ENCODE measurements at places on chromosomes 3 and 15.
A peak's percentile ranks its signal among the peaks of the same experiment; 100 is the strongest.

DNA sequence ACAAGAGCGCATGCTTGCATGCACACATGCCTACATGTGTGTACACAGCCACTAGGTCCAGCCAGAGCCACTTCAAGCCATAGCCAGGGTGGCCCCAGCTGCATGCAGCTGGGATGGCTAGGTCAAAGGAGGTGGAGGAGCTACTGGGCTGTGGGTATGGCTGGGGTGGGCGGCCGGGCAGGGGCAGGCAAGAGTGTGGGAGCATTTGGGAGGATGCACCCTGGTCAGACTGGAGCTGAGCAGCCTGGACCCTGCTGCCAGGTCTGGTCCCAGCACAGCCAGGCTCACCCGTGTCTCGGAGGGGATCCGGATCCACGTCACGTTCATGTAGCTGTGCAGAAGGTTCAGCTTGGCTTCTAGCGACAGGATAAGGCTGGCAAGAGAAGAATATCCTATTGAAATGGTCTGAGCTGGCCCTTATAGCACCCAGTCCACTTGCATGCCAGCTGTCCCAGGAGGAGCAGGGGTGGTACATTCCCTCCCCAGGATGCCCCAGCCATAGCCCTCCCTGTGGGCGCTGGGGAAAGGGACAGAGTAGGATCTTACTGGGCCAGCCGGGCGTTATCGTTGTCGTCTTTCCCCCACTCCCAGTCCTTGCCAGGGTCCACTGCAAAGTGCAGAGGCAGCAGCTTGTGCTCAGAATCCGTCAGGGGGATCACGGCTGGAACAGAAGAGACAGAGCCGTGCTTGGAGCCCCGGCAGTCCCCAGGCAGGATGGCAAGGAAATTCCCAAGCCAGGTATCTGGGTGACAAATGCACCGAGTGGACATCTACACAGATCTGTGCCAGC lies 160.5 kb downstream of the KLF13 start:
- DNase-seq = no peak

DNA sequence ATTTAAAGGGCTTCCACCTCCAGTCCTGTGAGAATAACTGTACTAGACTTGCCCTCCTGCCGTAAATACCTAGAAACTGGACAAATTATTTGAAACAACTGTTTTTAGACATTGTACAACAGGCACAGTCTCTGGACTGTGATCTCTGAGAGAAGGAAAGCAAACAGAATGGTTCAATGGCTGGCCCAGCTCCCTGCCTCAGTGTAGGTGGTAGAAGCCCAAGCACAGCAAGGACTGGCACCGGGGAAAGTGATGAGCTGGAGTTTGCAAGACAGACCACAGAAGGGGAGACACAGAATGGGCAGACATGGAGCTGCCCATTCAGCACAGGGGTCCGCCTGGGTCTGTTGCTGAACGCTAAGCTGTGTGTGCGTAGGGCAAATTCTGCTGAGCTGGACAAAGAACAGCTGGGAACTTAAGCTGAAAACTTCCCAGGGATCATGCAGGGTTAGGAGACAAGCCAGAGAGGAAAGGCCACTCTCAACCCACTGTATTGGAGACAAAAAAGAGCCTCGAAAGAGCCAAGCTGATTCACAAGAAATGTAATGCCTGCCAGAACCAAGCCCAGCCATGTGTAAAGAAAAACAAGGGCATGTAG lies 52.6 kb upstream of the SEC61A1 start:
- DNase-seq = no peak

- DNase-seq = no peak
Measured at GRCh38 chr3:189529889-189530471, 101.2 kb upstream of the TP63 start.

DNA sequence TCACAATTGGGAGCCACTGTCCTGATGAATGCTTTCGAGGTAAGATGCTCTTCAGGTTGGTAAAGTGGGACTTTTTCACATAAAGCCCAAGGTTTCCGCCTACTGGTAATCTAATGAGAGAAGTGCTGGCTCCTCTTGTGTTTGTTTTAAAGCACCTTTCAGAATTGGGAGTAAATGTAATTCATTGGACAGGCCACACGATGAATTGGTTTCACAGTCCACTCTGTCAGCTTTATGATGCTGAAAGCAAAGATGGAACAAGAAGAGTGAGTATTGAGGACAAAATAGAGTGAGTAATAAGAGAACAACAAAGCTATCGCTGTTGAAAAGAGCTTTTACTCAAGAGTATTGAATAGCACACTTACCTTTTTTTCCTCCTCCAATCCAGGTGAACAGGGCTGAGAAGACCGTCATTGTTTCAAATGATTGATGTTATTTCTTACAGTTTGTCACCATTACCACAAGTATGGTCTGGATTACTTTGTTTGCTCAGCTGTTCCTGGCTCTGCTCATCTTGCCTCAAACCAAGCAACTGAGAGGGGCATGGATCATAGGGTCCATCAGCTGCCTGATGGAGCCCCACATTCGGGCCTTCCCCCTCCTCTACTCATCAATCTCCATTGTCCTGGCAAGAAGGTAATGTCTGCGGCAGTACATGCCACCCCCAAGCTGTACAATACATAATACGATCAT lies 136.1 kb upstream of the CNTN4 start:
- peak; percentile 93 for DNase-seq

GRCh38 chr3:184561913-184562877 lies 610 bp downstream of the EPHB3 start:
- peak; percentile 49 for DNase-seq

DNA sequence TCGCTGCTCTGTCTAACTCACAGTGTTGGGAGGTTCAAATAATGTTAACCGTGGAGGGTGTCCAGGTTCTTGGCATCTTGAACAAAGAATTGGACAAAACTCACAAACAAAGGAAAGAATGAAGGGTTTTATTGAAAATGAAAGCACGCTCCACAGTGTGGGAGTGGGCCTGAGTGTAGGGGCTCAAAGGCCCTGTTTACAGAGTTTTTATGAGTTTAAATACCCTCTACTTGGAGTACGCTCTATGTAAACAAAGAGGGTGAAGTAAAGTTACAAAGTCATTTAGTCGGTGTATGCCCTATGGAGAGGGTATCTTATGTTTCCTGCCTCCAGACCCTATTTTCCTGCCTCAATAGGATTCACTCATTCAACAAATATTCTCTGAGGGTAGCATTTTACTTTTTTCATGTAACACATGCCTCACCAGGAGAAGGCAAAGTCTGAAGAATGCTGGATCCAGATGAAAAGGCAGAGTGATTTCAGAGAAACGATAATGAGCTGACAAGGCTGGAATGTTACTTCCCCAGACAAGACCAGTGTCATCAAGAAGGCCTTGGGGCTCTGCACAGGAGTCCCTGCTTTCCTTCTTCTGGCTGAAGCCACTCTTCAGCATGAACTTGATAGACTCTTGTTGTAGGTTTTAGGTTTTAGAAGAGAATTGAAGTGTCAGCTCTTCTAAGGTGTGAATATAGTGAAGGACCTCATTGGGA lies 163.6 kb downstream of the FAM43A start:
- no peak for DNase-seq

DNA sequence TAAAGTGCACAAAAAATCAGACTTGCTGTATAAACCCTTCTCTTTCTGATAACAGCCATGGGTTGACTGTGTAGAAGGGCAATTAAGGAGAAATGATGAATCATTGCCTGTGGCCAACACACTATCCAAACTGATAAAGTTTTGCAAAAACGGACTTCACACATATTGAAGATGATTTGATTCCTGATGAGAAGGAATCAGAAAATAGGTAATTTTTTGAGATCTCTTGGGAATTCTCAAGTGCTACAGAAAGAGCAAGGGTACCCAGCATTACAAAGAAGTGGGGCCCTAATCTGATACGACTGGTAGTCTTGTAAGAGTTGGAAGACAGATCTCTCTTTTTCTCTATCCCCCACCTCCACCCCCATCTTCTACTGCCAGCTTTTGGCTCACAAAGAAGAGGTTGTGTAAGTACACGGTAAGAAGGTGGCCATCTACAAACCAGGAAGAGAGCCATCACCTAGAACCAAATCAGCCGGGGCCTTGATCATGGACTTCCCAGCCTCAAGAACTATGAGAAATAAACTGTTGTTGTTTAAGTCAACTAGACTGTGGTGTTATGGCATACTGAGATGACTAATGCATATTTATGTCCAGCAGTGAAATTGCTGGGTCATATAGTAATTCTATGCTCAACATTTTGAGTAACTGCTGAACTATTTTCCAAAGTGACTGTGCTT lies 254.7 kb downstream of the EDEM1 start:
- DNase-seq = no peak

GRCh38 chr3:9951962-9952805 lies at the start of gene PRRT3:
TSS of gene PRRT3 (minus strand) at chr3:9952408. CDS start at chr3:9950115, 2,293 bp downstream.
- DNase-seq = peak; percentile 33

DNA sequence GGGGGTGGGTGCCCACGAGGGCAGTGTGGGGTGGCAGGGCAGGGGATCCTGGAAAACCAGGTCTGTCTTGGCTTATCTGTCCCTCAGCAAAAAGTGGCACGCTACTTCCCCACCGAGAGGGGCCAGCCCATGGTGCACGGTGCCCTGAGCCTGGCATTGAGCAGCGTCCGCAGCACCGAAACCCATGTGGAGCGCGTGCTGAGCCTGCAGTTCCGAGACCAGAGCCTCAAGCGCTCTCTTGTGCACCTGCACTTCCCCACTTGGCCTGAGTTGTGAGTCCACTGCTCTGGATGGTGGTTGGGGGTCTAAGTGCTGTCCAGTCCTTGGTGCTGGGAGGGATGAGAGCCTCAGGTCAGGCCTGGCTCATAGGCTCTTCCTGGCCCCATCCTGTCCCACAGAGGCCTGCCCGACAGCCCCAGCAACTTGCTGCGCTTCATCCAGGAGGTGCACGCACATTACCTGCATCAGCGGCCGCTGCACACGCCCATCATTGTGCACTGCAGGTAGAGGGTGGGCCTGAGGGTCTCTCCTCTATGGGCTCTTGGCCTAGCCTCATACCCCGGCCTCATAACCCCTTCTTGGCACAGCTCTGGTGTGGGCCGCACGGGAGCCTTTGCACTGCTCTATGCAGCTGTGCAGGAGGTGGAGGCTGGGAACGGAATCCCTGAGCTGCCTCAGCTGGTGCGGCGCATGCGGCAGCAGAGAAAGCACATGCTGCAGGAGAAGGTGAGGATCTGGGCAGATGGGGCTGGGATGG lies 31.1 kb downstream of the PTPN23 start:
- DNase-seq = no peak
